ENCODE measurements at places on chromosomes 3 and 15.

GRCh38 chr3:154252759-154253638 is 71.3 kb downstream of the DHX36 start:
- peak; percentile 54 for DNase-seq

- DNase-seq, result no peak
Measured at GRCh38 chr15:58332676-58333400, 99.0 kb upstream of the LIPC start.

DNA sequence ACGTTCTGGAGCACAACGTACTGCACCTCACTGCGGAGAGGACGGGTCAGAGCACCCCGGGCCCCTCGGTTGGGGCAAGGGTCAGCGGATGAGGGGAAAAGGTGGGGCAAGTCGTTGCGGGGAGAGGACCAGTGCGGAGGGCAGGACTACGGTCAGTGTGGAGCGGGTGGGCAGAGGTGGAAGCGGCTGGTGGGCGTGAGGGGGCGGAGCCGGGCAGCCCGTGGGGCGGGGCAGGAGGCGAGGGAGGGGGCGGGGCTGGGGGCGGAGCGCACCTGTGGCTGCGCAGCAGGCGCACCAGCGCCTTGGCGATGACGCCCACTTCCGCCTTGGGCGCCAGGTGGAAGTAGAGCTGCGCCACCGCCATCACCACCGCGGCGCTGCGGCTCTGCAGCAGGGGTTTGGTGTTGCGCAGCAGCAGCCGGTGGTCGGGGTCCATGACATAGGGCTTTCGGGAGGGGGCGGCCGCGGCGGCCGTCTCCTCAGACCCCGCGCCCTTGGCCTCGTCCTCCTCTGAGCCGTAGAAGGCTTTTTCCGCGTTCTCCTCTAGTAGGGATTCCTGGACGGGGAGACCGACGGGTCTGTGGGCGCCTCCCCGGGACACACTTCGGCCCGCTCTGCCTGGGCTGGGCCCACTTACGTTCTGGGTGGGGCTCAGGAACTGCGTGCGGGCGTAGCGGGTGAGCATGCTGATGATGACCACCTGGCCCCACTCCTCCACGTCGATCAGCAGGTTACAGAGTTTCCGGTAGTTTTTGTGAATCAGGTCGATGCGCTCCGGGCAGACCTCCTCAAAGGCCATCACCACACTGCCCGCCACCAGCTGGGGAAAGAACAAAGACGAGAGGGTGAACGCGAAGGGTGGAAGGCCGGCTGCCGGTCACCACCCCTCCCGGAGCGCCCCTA is 29.2 kb downstream of the AP3B2 start:
- peak; percentile 67 for DNase-seq

- DNase-seq, result no peak
Measured at GRCh38 chr15:62320259-62320658, 155.2 kb upstream of the C2CD4B start.

DNA sequence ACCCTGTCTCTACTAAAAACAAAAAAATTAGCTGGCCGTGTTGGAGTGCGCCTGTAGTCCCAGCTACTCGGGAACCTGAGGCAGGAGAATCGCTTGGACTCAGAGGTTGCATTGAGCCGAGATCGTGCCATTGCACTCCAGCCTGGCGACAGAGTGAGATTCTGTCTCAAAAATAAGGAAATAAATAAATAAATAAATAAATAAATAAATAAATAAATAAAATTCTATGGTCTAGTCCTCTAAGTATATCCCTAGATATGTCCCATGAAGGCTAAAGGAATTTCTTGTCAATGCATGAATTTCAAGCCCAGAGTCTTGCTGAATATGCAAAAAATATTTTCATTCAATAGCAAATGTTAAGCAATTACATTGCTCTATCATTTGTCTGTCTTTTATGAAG is 149.0 kb downstream of the EPHA3 start:
- no peak for DNase-seq

DNA sequence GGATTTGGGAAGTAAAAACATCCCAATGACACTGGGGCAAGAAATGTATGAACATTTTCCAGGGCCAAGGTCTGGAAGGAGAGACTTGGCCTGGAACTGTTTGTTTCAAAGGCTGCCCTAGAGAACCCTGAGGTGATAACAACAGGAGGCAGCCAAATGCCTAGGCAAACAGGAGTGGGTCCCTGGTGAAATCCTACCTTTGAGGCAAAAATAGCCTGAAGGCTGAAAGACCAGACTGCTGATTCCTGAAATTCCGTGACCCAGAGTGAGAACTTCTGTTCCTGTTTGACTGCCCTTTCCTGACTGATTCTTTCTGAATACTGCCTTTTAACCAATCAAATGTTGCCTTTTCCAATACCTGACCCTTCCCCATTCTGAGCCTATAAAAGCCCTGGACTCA is 196.4 kb downstream of the NSUN3 start:
- DNase-seq, result no peak

DNA sequence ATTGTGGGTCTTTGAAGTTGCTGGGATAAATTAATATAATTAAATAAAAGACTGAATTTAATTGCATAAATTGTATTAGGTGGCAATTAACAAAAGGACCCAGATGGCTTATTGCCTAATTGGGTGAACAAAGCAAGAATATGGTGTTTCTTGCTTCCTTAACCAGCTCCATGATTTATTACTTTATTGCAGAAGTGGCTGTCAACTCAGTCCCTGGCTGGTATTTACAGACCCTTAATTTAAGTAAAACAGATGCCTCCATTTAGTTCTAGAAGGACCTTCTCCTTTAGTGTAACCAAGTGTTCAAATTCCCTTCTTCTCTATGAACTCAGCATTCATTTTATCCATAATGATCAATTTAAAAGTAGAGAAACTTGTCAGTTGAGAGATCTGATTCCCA is 35.1 kb downstream of the DPH3 start:
- DNase-seq, result no peak

DNA sequence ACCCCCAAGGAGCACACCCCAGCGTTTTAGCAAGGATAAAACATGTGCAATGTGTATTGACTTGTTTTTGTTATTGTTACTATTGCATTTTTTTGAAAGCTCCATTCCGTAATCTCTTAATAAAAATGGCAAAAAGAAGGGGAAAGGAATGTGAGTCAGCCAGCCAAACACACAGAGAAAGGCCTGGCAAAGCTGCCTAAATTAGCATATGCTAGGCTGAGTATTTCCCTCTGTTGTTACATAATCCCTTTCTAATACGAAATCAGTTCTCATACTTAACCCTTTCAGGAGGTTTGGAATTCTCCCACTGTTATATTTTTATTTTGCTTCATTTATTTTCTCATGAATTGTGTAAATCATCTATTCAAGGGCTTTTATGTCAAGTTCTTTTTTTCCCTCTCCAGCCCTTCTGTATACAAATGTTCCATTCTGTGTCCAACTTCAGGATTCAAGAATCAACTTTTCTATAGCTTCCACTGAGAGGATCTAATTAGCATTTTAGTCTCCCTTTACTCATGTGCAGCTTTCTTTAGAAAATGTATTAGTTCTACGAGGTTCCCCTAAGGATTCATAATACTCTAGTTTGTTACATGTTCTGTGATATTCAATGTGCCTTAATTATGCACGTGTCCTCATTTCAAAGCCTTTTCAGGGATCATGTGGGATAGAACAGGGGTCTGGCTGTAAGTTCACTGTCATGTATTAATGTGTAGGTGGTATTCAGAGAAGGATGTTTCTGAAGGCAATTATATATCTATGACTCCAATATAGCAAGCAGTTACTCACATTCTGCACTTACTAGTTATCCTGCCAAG is 9.2 kb downstream of the CADM2 start:
- DNase-seq, result no peak

GRCh38 chr3:88480822-88481221 is 331.1 kb downstream of the C3orf38 start:
- no peak for DNase-seq

DNA sequence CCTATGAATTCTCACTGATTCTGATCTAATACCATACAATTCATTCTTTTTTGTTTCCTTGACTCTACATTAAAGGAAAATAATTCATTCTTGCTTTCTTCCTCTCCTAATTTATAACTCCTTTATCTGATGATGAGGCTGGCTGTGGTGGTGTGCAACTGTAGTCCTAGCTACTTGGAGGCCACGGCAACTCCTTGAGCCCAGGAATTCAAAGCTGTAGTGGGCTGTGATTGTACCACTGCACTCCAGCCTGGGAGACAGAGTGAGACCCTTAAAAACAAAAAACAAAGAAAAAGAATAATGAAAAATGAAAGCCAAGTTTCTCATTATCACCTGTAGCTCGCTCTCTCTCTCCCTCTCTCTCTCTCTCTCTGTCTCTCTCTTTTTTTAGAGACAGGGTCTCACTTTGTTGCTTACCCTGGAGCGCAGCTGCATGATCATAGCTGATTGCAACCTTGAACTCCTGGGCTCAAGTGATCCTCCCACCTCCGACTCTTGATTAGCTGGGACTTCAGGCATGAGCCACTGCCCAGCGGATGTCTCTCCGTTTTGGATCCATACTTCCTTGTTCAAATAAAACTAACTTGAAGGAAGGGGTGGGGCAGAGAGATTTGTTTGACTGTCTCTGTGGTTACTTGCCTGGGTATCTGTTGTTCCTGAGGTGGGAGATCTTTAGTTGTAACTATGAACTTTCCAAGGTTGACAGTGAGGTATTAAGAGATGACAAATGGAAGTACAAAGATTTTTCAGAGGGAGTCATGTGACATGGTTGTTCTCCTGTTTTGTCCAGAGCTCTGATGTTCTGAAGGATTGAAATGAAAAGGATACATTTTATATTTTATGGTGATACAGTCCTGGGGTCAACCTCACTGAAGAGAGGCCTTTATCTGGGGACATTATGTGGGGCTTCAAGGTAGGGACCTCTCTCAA is 46.9 kb downstream of the STARD9 start:
- no peak for DNase-seq

DNA sequence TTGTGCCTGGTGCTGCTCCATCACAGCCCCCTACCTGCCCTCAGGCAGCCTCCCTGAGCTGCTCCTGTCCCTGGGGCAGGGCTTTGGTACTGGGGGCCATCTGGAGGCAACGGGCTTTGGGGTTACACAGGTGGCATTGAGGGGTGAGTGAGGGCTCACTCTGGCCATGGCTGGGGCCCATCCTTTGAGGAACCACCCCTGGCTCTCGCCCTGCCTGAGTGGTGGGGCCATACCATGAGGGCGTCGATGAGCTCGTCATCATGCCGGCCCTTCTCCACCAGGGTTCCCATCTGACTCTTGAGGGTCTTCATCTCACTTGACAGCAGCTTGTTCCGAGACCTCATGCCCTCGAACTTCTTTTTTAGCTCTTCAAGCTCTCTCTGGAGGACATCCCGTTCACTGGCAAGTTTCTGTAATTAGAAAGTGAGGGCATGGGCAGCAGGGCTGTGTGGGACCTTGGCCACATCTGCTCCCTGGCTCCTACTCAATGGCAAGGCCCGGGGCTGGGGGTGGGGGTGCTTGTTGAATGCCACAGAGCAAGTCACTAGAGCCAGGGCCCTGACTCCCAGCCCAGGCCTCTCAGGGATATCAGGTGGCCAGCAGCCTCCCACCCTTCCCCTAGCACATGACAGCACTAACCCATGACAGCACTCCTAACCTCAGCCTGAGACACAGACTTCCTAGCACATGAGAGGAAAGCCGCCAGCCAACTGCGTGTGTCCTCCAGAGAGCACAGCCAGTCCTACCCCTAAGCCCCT is 33.5 kb downstream of the CCDC13 start:
- DNase-seq, result no peak

Data from activated T-cell treated with anti-CD3 and anti-CD28 coated beads for 1 hour (primary cell).